Activated naive CD8-positive, alpha-beta T cell treated with anti-CD3 and anti-CD28 coated beads, Interleukin-2, amount 50 U/mL, for 16 hours (primary cell): ENCODE measurements at places on chromosomes 11 and 22.

- no peak for DNase-seq
Measured at GRCh38 chr11:8266246-8267241, 2.9 kb upstream of the LMO1 start.

- no peak for DNase-seq
Measured at GRCh38 chr22:20973634-20974286, 6.7 kb downstream of the AIFM3 start.

GRCh38 chr11:36193721-36194120, 95.5 kb downstream of the COMMD9 start:
- no peak for DNase-seq

- no peak for DNase-seq
Measured at GRCh38 chr11:78372114-78372768, 45.4 kb downstream of the GAB2 start.

- no peak for DNase-seq
Measured at GRCh38 chr22:19608003-19608690, 83.9 kb upstream of the CLDN5 start.

DNA sequence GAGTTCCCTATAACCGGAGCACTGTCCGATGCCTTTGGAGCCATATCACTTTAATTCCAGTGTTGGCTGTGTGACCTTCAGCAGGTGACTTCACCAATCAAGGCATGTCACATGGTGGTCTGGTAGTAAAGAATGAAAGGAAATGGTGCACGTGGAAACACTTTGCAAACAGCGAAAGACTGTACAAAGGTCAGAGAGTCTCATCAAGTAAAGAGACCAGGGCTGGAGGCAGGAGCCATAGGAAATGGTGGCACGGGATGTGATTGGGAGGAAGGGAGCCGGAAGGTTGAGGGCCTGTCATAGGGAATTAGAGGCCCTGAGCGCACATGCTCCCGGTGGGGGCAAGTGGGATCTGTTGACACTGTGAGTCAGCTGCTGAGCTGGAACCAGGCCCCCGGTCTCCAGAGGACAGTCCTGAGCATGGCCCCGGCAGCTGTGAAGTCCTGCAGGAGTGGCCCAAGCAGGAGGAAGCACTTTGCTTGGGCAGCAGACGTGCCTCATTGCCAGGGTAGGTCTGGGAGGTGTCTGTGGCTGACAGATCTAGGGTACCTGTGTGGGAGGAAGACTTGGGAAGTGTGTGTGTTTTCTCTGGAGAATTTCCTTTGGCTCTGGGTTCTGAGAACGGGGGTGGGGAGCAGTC, 2.0 kb downstream of the DAGLA start:
- DNase-seq = no peak

DNA sequence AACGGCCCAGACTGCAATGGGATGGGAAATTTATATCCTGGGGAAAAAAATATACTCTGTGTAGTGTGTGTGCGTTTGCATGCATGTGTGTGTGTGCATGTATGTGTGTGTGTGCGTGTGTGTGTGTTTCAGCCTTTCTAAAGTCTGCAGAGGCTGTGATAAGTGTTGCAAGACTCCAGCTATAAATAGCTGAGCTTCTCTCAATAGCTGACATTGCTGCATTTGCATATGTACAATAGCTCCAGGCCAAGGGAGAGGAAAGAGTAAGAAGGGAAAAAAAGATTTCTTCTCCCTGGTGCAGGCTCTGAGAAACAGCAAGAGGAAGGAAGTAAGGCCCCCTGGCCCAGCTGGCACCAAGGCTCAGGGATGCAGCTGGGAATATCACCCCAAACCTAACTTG, 483.0 kb downstream of the MN1 start:
- DNase-seq = no peak

DNA sequence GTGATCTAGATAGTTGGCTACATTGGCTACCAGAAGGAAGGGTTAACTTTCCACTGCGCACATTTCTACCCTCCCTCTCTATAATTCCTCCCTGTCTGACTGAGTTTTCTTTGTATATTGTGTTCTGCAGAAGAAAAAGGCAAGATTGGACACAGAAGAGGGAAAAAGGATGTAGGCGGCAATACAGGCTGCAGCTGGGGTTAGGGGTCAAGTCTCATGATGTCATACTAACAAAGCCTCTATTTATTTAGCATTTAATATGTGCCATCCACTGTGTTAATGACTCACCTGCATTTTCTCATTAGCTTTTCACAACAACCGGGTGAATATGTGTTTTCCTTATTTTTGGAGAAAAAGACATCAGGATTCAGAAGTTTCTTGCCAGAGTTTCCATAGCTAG, 2.0 kb downstream of the FAM83F start:
- no peak for DNase-seq

GRCh38 chr11:46160100-46160499, 38.8 kb upstream of the PHF21A start:
- DNase-seq = no peak

- no peak for DNase-seq
Measured at GRCh38 chr22:50271519-50271970, 1.4 kb upstream of the MAPK11 start.
